ENCODE measurements at places on chromosomes 5 and 9.

- no peak for DNase-seq
Measured at GRCh38 chr9:103397868-103398600, 402.9 kb downstream of the CYLC2 start.

GRCh38 chr5:167812871-167813270 lies 478.6 kb upstream of the WWC1 start:
- DNase-seq = no peak

- DNase-seq = no peak
Measured at GRCh38 chr5:122736086-122736845, 38.6 kb upstream of the SNX2 start.

DNA sequence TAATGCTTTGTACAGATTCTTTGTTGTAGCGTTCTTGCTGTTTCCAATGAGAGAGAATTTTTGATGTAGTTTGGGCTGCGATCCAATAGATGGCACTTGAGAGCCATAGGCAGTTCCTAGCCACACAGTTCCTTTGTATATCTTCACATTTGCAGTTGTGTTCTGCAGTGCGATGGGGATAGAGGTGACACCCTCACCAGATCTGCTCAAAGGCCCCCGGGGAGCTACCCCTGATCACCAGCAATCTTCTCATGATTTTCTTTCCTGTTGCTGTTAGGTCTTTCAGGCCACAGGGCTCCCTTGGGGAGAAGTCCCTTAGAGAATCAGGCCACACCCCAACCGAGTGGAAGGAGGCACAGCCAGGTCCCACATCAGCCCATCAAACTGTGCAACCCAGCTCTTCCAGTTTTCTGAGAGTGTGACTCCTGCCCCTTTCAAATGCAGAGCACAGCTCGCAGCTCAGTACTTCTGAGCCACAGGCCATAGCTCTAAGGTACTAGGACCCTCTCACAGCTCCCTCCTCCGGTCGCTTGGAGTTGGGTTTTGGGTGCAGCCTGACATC lies 353.7 kb downstream of the SLCO4C1 start:
- DNase-seq = no peak
